ENCODE measurements at places on chromosomes 1 and 21. TPM values are rescaled to one million over a fixed set of nuclear protein-coding genes. Genes with fewer than 3 reads are reported as not detected.

The IFNLR1 gene
- total RNA-seq = 0.12 TPM

The WNT3A gene
- total RNA-seq = 0.10 TPM

The MUL1 gene
- total RNA-seq = 23.4 TPM

The ELAPOR1 gene
- 0.58 TPM for total RNA-seq

The LCE3E gene
- not detected for total RNA-seq

The CRYZL1 gene
- 40.0 TPM for total RNA-seq

The FCRL4 gene
- not detected for total RNA-seq

The MTMR11 gene
- 23.8 TPM for total RNA-seq

DNA sequence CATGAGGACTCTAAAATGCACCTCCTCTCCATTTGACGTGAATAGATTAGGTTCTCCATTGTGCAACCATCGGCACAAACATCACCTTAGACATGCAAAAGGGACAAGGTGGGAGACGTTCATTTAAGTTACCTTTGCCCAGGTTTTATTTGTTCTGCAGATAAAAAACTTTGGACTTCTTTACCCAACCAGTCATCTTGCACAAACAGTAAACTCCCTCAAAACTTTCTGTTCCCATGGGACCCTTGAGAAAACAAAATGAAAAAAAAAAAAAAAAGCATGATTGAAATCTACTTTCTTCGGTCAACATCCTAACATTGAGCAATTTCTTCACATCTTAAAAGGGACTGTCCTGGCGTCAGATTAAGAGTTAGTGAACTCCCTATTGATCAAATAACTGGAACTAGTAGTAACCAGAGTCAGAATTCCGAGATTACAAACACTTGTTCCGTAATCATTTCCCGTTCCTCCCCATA lies 31.4 kb upstream of the PROX1 start:
- H3K27me3 ChIP-seq = peaks cover 92% of the 10 kb centered on the region
- no peaks in the 10 kb centered on the region for H3K36me3 ChIP-seq
- H3K4me3 ChIP-seq = no peak overlapping the region
- no peak overlapping the region for H3K27ac ChIP-seq
- DNase-seq = no peak
- H3K4me1 ChIP-seq = no peaks in the 10 kb centered on the region

GRCh38 chr1:119181218-119181617 lies 40.8 kb upstream of the WARS2 start:
- no peaks in the 10 kb centered on the region for H3K4me1 ChIP-seq
- H3K27ac ChIP-seq = no peak overlapping the region
- no peaks in the 10 kb centered on the region for H3K27me3 ChIP-seq
- no peak for DNase-seq

DNA sequence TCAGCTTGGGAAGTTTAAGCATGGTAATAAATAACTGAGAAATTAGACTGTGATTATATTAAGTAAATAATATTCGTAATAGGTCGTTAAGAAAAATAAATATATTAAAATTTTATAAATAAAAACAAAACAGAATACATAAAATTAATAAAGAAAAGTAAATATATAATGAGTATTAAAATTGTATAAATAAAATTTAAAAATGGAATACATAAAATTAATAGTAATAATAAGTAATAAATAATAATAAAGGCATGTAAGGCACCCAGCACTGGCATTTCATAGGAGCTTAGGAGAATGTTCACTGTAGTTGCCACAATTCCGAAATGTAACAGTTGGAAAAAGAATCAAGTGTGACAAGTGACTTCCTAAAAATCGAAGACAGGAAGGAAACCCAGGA lies 45.8 kb upstream of the FHAD1 start:
- no peaks in the 10 kb centered on the region for H3K36me3 ChIP-seq
- H3K27me3 ChIP-seq = no peaks in the 10 kb centered on the region
- no peak overlapping the region for H3K4me3 ChIP-seq
- peaks cover 8% of the 10 kb centered on the region for H3K4me1 ChIP-seq
- H3K27ac ChIP-seq = no peak overlapping the region

GRCh38 chr1:183758913-183759312 lies 46.0 kb upstream of the RGL1 start:
- H3K4me1 ChIP-seq = peaks cover 14% of the 10 kb centered on the region
- no peak for DNase-seq
- no peaks in the 10 kb centered on the region for H3K36me3 ChIP-seq
- no peaks in the 10 kb centered on the region for H3K27me3 ChIP-seq
- no peak overlapping the region for H3K27ac ChIP-seq
- H3K4me3 ChIP-seq = no peak overlapping the region

- no peaks in the 10 kb centered on the region for H3K36me3 ChIP-seq
- no peak overlapping the region for H3K4me3 ChIP-seq
- H3K27ac ChIP-seq = no peak overlapping the region
- peak; percentile 18 for DNase-seq
- no peaks in the 10 kb centered on the region for H3K27me3 ChIP-seq
Measured at GRCh38 chr1:65924471-65924870, 131.8 kb downstream of the PDE4B start.

GRCh38 chr1:174023440-174023839 lies 1.3 kb upstream of the RC3H1 start:
- H3K27me3 ChIP-seq = no peaks in the 10 kb centered on the region
- H3K27ac ChIP-seq = no peak overlapping the region
- DNase-seq = no peak
- peaks cover 16% of the 10 kb centered on the region for H3K36me3 ChIP-seq
- H3K4me1 ChIP-seq = peaks cover 33% of the 10 kb centered on the region

GRCh38 chr1:90550626-90551406 lies 166.3 kb downstream of the BARHL2 start:
- no peak overlapping the region for H3K4me3 ChIP-seq
- no peaks in the 10 kb centered on the region for H3K36me3 ChIP-seq
- H3K27ac ChIP-seq = no peak overlapping the region
- DNase-seq = no peak
- H3K4me1 ChIP-seq = no peaks in the 10 kb centered on the region
- peaks cover 32% of the 10 kb centered on the region for H3K27me3 ChIP-seq

GRCh38 chr1:230646710-230647302 lies 4.5 kb downstream of the COG2 start:
- no peak for DNase-seq
- H3K27ac ChIP-seq = no peak overlapping the region
- no peak overlapping the region for H3K4me3 ChIP-seq
- H3K27me3 ChIP-seq = no peaks in the 10 kb centered on the region
- no peaks in the 10 kb centered on the region for H3K36me3 ChIP-seq

DNA sequence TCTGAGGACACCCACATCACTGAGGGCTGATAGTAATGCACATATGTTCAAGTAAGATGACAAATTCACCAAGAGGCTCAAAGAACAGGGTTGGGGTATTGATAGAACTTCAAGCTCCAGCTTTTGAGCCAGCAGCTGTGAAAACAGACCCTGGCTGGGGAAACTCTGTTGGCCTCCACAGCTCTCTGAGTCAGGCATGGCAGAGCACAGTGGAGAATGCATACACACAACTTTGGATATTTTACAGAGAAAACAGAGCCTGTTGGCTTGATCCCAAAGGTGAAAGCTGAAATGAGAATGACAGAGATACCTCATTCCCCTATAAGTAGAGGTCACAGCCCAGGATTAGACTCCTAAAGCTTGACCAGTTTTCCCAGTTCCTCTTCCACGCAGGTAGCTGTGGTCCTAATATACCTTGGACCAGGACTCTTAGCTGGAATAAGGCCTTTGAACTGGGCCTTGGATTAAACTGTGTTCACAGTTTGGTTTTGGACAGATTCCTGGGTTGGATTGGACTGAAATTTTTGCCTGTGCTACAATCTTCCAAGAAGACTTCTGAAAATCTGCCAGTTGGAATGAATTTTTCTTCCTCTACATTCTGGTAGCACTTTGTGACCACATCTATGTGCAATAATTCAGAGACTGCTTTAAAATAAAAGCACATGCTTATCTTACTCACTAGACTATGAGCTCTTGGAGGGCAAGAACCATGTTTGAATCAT lies 101.6 kb upstream of the HMGB4 start:
- no peaks in the 10 kb centered on the region for H3K27me3 ChIP-seq
- H3K4me1 ChIP-seq = no peaks in the 10 kb centered on the region

DNA sequence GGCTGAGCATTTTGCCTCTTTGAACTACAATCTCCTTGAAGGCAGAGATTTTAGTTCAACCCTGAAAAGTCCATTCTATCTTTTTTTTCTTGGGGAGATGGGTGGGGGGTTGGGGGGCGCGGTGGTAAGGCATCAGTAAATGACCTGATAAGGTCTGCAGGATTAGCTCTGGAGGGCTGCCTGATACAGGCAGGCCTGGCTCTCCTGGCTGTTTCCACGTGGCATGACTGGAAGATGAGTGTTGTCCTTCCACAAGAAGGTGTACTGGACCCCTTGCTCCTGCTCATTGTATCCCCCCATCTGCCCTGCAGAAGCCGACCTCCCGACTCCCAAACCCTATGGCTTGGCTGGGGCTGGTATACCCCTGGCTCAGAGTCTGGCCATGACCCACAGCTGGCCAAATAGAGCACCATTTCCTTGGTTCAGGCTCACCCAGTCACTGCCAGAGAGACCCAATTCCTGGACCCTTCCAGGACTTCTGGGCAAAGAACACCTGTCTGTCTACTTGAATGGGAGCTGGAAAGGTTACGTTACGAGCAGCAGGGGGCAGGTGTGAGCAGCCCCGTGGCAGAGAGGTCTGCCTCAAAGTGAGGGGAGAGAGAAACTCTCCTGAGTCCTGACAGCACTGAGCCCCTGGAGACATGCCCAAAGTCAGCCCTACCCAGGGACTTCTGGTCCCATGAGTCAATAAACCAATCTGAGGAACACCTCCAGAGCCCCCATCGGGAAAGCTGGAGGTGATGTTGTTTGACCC lies 17.0 kb downstream of the DHRS3 start:
- no peaks in the 10 kb centered on the region for H3K36me3 ChIP-seq
- H3K27me3 ChIP-seq = peaks cover 10% of the 10 kb centered on the region
- DNase-seq = peak; percentile 67
- H3K27ac ChIP-seq = no peak overlapping the region
- no peak overlapping the region for H3K4me3 ChIP-seq

DNA sequence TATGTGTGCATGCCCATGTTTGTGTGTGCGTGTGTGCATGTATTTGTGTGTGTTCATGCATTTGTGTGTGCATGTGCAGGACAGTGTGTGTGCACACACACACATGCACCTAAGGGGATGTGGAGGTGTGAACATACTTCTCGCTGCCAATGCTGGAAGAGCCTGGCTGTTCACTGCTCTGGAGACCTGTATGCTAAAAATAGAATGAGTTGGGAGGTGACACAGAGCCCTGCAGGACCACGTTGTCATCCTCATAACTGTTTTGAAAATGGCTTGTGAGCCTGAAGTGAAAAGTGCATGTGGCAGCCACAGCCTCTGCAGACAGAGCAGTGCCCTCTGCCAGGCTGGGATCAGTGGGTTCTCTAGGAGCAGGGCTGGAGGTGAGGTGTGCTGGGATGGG lies 95.8 kb downstream of the AJAP1 start:
- no peaks in the 10 kb centered on the region for H3K4me1 ChIP-seq
- no peak overlapping the region for H3K27ac ChIP-seq
- no peaks in the 10 kb centered on the region for H3K36me3 ChIP-seq
- no peak overlapping the region for H3K4me3 ChIP-seq
- no peak for DNase-seq

DNA sequence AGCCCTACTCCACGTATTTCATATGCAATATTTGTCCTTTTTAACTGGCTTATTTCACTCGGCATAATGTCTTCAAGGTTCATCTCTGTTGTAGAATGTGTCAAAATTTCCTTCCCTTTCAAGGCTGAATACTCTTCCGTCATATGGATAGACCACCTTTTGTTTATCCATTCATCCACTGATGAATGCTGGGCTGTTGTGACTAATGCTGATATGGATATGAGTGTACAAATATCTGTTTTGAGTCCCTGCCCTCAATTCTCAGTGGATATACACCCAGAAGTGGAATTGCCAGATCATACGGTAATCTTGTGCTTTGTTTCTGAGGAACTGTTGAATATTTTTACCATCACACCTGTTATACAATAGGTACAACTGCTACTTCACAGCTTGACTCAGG lies 155.2 kb upstream of the IRF2BP2 start:
- H3K36me3 ChIP-seq = no peaks in the 10 kb centered on the region
- H3K4me3 ChIP-seq = no peak overlapping the region
- DNase-seq = no peak
- H3K27me3 ChIP-seq = no peaks in the 10 kb centered on the region
- peaks cover 5% of the 10 kb centered on the region for H3K4me1 ChIP-seq

GRCh38 chr21:34702341-34703170 lies 33.8 kb downstream of the CLIC6 start:
- H3K4me1 ChIP-seq = peaks cover 22% of the 10 kb centered on the region
- H3K27ac ChIP-seq = peak overlapping the region; percentile 54
- H3K27me3 ChIP-seq = no peaks in the 10 kb centered on the region
- no peak overlapping the region for H3K4me3 ChIP-seq
- no peaks in the 10 kb centered on the region for H3K36me3 ChIP-seq
- DNase-seq = peak; percentile 88

DNA sequence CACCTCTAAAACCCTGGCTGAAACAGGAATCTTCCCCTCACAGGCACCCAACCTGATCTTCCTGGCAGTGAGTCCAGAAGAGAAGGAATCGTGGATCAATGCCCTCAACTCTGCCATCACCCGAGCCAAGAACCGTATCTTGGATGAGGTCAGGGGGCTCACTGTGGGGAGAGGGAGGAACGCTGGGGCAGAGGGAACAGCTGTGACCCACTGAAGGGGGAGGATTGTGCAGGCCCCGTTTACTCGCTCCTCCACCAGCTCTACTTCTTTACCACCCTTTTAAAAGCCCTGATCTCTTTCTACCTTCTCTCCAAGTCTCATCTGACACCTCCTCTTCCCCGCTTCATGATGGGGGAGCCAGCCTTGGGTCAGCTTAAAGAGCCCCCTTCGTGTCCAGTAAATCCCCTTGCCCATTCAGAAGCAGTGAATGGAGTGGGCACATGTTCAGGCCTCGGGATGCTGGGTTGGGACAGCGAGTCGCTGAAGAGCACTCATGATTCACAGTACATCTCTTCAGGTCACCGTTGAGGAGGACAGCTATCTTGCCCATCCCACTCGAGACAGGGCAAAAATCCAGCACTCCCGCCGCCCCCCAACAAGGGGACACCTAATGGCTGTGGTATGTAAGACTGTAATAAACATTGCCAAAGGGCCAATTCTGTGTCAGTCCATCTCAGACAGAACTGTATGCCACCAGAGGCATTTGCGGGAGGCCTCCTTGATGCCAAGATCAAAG lies 7.3 kb downstream of the PLEKHO1 start:
- H3K4me3 ChIP-seq = no peak overlapping the region
- H3K27ac ChIP-seq = no peak overlapping the region
- H3K27me3 ChIP-seq = no peaks in the 10 kb centered on the region
- H3K4me1 ChIP-seq = no peaks in the 10 kb centered on the region
- DNase-seq = no peak

- H3K27ac ChIP-seq = no peak overlapping the region
- DNase-seq = no peak
- no peaks in the 10 kb centered on the region for H3K36me3 ChIP-seq
- no peaks in the 10 kb centered on the region for H3K27me3 ChIP-seq
Measured at GRCh38 chr21:27448960-27449359, 482.1 kb upstream of the ADAMTS5 start.

- peak; percentile 36 for DNase-seq
- no peak overlapping the region for H3K4me3 ChIP-seq
- H3K27me3 ChIP-seq = no peaks in the 10 kb centered on the region
- no peaks in the 10 kb centered on the region for H3K4me1 ChIP-seq
Measured at GRCh38 chr1:221527886-221528624, 213.8 kb downstream of the DUSP10 start.

All from MCF 10A (cell line).